ENCODE measurements at places on chromosomes 3 and 15. TPM values are rescaled to one million over a fixed set of nuclear protein-coding genes. Genes with fewer than 3 reads are reported as not detected.

- peaks cover 8% of the 10 kb centered on the region for H3K4me1 ChIP-seq
- no peak for DNase-seq
- H3K27ac ChIP-seq = no peak overlapping the region
Measured at GRCh38 chr15:45891766-45892165, 256.9 kb downstream of the SQOR start.

DNA sequence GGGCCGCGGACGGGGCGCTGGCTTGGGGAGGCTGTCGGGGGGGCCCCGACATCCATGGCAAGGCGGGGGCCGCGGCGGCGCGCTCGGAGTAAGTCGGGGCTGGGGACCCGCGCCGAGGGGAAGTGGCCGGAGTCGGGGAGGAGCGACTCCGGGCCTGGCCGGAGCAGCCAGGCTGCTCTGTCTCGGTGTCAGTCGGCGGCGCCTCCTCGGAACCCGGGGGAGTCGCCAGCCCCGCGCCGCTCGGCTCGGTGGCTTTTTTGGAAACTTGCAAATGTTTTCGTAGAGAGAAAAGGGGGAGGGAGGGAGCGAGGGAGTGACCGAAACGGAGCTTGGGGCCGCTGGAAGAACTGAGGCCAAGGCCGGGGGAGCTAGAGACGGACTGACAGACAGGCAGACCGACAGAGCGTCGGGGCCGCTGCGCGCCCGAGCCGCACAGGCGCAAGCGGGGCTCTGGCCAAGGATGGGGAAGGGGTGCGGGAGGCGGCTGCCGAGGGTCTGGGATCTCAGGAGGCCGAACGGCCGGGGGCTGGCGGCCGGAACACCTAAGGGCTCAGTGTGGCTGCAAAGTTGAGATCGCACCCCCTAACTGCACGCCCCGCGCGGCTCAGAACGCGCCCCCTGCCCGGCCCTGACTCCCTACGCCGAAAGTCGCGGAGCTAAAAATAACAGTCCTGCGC is 5.0 kb downstream of the PTH1R start:
- no peaks in the 10 kb centered on the region for H3K27me3 ChIP-seq
- H3K4me3 ChIP-seq = peak overlapping the region; percentile 68
- H3K27ac ChIP-seq = peak overlapping the region; percentile 76
- DNase-seq = no peak

- DNase-seq = no peak
- no peaks in the 10 kb centered on the region for H3K27me3 ChIP-seq
- no peak overlapping the region for H3K4me3 ChIP-seq
- no peaks in the 10 kb centered on the region for H3K4me1 ChIP-seq
- H3K36me3 ChIP-seq = no peaks in the 10 kb centered on the region
Measured at GRCh38 chr3:190097617-190098016, 23.1 kb downstream of the P3H2 start.

DNA sequence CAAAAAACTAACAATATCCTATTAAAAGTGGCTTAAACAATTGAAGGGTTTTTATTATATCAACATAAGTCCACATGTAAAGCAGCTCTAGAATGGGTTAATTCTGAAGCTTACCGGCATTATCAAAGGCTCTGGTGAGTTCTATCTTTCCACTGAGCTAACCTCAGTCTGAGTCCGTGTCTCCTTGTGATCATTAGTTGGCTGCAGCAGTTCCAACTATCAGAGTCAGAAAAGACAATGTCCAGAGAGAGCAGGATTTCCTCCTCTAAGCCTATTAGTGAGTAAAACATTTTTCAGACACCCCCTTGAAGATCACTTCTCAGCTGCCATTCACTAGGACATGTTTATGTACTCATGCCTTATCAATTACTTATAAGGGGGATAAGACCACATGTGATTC is 49.9 kb downstream of the DHX36 start:
- no peak overlapping the region for H3K27ac ChIP-seq
- no peaks in the 10 kb centered on the region for H3K4me1 ChIP-seq
- no peak for DNase-seq
- H3K27me3 ChIP-seq = no peaks in the 10 kb centered on the region

EPHA3 gene
- total RNA-seq = 5.4 TPM

DNA sequence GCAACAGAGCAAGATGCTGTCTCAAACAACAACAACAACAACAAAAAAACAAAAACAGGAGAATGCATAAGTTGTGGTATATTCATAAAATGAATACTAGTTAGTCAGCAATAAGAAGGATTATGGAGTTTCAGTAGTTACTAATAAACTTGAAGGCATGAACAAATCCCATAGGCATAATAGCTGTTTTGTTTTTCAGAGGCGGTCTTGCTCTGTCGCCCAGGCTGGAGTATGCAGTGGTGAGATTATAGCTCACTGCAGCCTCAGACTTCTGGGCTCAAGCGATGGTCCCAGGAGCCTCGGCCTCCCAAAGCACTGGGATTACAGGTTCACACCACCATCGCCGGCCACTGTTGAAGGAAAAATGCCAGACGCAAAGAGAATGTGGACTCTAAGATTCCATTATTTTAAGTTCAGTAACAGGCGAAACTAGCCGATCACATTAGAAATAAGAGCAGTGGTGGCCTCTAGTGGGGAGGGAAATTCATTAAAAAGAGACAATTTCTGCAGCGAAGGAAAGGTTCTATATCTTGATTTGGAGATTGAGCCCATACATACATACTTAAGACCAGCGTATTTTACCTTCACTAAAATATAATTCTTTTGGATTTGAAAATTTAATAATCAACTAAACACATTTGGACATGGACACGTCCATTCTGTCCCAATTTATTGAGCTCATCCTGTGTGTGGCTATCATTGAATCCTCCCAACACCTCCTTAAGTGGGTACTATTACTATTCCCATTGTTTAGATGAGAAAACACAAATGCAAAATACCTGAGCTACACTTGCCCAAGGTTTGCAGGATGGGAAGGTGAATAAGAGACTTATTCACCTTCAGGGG is 27.4 kb upstream of the HDAC11 start:
- no peaks in the 10 kb centered on the region for H3K4me1 ChIP-seq
- no peaks in the 10 kb centered on the region for H3K36me3 ChIP-seq
- no peaks in the 10 kb centered on the region for H3K27me3 ChIP-seq
- DNase-seq = no peak
- peak overlapping the region; percentile 59 for H3K4me3 ChIP-seq

- no peak overlapping the region for H3K27ac ChIP-seq
- no peak for DNase-seq
- no peaks in the 10 kb centered on the region for H3K36me3 ChIP-seq
- H3K4me3 ChIP-seq = no peak overlapping the region
- H3K27me3 ChIP-seq = no peaks in the 10 kb centered on the region
Measured at GRCh38 chr3:136676009-136676408, 76.2 kb downstream of the STAG1 start.

GRCh38 chr3:134649106-134649705 is 1.6 kb downstream of the KY start:
- no peaks in the 10 kb centered on the region for H3K27me3 ChIP-seq
- H3K36me3 ChIP-seq = no peaks in the 10 kb centered on the region
- H3K27ac ChIP-seq = no peak overlapping the region
- peaks cover 24% of the 10 kb centered on the region for H3K4me1 ChIP-seq
- no peak for DNase-seq

DTWD1 gene
- total RNA-seq = 12.7 TPM

HYKK gene
- total RNA-seq = 6.1 TPM

- peaks cover 86% of the 10 kb centered on the region for H3K4me1 ChIP-seq
- peak overlapping the region; percentile 76 for H3K27ac ChIP-seq
- no peaks in the 10 kb centered on the region for H3K36me3 ChIP-seq
- H3K4me3 ChIP-seq = no peak overlapping the region
Measured at GRCh38 chr15:85498471-85498870, 118.1 kb downstream of the AKAP13 start.

DNA sequence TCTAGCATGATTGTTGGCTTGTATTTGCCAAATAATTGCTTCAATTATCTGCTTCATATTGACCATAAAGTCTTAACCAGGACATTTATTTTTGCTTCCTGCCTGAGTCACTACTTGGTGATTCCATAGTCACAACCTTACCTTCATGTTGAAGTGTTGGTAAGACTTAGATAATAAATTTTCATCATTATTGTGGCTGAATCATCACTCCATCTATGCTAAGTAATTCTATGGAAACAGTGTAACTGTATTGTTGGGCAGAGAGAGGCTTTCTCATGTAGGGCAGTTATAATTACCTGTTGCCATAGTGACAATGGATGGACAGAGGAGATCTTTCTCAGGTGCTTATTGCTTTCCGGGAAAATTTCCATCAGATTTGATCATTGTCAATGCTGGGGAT is 330.7 kb upstream of the LRRC3B start:
- H3K4me3 ChIP-seq = no peak overlapping the region
- H3K27me3 ChIP-seq = no peaks in the 10 kb centered on the region
- no peaks in the 10 kb centered on the region for H3K4me1 ChIP-seq
- no peaks in the 10 kb centered on the region for H3K36me3 ChIP-seq
- DNase-seq = no peak

CMTM7 gene
- 10.5 TPM for total RNA-seq

C3orf49 gene
- total RNA-seq = not detected

DNA sequence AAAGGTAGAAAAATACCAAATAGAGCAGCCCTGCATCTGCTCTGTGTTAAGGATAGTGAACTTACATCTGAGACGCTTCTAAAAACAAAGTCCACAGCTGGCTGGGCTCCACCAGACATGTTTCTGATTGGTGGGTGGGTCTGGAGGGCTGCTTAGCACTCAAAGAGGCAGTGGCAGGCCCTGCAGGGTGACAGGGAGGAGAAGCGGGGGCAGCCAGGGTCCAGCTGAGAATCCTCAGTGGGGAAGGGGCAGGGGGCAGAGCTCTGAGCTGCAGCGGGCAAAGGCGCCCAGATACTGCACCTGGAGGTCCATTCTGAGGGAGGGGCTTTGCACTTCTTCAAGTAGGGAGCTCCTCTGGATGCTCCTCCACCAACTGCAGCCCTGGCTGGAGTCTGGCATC is 28.1 kb downstream of the PRR23E start:
- no peaks in the 10 kb centered on the region for H3K36me3 ChIP-seq
- no peak overlapping the region for H3K4me3 ChIP-seq
- H3K27me3 ChIP-seq = no peaks in the 10 kb centered on the region
- no peak overlapping the region for H3K27ac ChIP-seq
- H3K4me1 ChIP-seq = no peaks in the 10 kb centered on the region
- DNase-seq = no peak

DNA sequence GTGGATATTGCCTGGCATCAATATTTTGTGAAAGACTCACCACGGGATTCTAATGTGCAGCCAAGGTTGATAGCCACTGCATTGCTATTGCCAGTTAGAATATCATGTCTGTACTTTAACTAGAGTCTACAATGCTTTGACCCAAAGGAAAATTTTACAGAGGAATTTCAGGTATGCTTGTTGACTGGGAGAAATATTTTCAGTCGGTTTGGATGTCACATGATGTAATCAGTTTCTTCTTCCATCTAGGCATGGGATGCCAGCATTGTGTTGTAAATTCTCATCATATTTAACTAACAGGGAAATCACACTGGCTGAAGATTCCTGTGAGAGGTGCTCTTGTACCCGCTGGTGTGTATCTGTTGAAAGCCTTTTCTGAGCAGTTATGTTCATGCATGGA is 508.9 kb upstream of the ADAMTS9 start:
- no peaks in the 10 kb centered on the region for H3K27me3 ChIP-seq
- no peak for DNase-seq
- H3K27ac ChIP-seq = no peak overlapping the region
- H3K4me1 ChIP-seq = no peaks in the 10 kb centered on the region

DNA sequence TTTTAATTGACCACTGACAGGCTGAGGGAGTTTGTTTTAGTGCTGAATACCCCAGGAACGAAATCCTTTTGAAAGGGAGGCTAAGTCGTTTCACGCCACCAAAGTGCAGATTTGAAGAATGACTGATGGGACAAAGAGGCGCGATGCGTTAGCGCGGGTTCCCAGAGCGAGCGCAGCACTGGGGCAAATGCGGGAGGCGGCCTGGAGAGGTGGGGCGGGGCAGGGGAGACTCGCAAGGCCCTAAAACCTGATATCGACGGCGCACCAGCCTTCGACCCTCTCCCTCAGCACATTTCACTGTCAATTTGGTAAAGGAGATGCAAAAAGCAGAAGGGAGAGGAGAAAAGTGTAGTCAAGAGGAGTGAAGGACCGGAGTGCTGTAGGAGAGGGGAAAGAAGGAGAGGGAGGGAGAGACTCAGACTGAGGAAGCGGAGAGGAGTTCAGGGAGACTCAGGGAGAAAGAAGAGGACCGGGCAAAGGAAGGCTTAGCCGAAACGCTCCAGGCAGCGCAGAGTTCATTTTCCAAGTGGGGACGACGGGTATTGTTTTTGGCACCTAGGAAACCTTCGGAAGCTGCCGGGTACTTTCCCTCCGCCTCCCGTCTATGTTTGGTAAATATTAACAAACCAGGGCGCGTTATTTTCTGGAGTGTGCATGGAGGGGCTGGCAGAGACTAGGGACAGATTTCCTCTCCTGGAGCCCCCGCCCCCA is 3.8 kb upstream of the FOXB1 start:
- H3K36me3 ChIP-seq = no peaks in the 10 kb centered on the region
- H3K4me1 ChIP-seq = no peaks in the 10 kb centered on the region
- no peak overlapping the region for H3K27ac ChIP-seq
- H3K27me3 ChIP-seq = peaks cover 76% of the 10 kb centered on the region

DNA sequence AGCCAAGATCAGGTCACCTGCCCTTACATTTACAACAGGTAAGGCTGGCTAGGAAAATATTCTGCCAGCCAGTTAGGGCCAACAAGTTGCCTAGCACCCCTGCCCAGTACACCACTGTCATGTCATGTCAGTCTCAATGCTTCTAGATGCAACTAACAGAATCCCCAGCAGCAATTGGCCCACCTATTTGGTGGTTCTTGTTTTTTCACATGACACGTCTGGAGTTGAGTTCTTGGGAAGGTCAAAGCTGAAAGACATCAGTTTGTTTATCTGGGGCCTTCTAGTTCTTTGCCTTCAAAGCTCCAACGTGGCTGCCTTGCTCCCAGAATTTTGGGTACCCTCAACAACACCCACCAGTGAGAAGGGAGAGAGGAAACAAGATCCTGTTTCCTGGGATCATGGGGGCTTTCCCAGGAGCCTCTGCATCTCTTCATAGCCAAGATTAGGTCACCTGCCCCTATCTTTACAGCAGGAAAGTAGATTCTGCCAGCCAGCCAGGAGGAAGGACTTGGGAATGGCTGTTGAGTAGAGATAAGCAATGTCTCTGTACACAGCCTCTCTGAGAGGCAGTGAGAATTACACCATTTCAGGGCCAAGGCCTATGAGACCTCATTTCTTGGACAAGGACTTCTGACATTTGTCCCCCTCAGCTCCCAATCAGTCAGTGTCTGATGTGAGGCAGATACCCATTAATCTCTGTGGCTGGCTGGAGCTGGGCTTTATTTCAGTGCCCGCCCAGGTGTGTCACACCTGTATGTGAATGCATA is 8.6 kb downstream of the GPX1 start:
- H3K27ac ChIP-seq = no peak overlapping the region
- H3K36me3 ChIP-seq = no peaks in the 10 kb centered on the region
- no peak for DNase-seq
- H3K4me3 ChIP-seq = no peak overlapping the region

DNA sequence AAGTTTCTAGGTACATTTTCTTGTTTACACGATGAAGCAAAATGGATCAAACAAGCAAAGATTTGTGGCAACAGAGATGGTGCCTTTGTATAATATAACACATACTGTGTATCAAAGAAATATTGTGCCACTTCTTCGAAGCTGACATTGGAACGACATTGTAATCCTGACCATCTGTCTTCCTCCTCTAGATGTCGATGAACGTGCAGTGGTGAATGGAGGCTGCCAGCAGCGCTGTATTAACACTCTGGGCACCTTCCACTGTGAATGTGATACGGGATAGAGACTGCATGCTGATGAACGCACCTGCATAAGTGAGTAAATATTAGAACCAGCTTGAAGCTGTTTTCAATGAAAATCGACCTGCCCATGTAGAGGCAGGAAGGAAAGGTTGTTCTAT is 613.3 kb upstream of the GOLIM4 start:
- no peak overlapping the region for H3K27ac ChIP-seq
- no peaks in the 10 kb centered on the region for H3K4me1 ChIP-seq
- no peaks in the 10 kb centered on the region for H3K36me3 ChIP-seq
- H3K27me3 ChIP-seq = no peaks in the 10 kb centered on the region

Measured in right atrium auricular region (tissue), 2 donors.